PC-3 (cell line): ENCODE measurements at places on chromosomes 5 and 9. TPM values are rescaled to one million over a fixed set of nuclear protein-coding genes. Genes with fewer than 3 reads are reported as not detected.
A peak's percentile ranks its signal among the peaks of the same experiment; 100 is the strongest.

GRCh38 chr9:134971696-134972095 lies 54.0 kb upstream of the FCN1 start:
- H3K27ac ChIP-seq, result no peak overlapping the region
- no peaks in the 10 kb centered on the region for H3K27me3 ChIP-seq
- H3K36me3 ChIP-seq, result no peaks in the 10 kb centered on the region

DNA sequence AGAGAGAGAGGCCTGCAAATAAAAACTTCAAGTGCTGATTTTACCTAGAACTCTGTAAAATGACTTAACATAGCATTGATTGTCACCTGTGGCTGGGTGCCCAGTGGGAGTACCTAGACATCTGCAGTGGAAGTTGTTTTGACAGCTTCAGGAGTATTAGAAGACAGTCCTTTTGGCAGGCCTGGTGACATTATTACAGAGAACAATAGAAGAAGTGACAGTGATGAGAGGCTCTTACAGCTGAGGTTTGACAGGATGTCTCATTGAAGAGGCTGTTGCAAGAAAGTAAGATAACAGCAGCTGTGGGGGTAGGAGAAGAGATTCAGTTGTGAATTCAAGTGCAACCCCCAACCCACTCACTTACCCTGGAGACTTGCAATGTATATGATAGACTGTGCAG lies 27.9 kb upstream of the MUSK start:
- H3K4me3 ChIP-seq, result peak overlapping the region; percentile 58
- peaks cover 15% of the 10 kb centered on the region for H3K36me3 ChIP-seq
- DNase-seq, result peak; percentile 58
- peaks cover 39% of the 10 kb centered on the region for H3K4me1 ChIP-seq
- H3K27ac ChIP-seq, result peak overlapping the region; percentile 96
- no peaks in the 10 kb centered on the region for H3K27me3 ChIP-seq

- no peaks in the 10 kb centered on the region for H3K4me1 ChIP-seq
- no peaks in the 10 kb centered on the region for H3K36me3 ChIP-seq
- H3K27me3 ChIP-seq, result no peaks in the 10 kb centered on the region
- H3K27ac ChIP-seq, result no peak overlapping the region
Observed at GRCh38 chr5:68216245-68217046, 890 bp downstream of the PIK3R1 start.

DNA sequence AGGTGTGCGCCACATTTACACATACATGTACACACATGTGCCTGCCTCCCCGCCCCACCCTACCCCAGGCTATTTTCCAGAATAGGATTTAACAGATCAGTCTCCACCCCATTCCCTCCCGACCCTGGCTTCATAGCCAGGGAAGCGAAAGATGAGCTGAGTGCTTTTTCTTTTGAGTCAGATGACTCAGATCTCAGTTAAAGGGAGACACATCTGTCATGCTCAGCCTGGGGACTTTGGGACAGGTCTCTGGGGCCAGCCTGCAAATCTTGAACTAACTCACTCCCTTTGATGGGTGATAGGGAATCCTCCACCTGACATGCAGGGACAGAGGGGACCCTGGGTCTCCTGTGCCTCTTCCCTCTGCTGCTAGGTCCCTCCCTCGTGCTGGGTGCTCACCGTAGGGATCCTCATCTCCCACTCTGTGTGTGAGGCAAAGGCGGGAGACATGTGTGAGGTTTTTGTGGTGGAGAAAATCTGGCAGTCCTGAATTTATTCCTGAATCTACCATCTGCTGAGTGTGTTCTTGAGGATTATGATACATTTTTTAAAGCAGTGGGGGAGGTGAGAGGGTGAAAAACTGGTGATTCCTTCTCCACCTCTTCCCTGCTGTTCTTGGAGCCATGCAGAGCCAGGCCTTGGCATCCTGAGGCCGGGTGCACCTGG lies 37.7 kb downstream of the NEUROG1 start:
- H3K36me3 ChIP-seq, result no peaks in the 10 kb centered on the region
- H3K27ac ChIP-seq, result peak overlapping the region; percentile 34; the same call in 1 of the 2 replicates
- peak; percentile 47 for DNase-seq
- H3K4me1 ChIP-seq, result peaks cover 33% of the 10 kb centered on the region

DNA sequence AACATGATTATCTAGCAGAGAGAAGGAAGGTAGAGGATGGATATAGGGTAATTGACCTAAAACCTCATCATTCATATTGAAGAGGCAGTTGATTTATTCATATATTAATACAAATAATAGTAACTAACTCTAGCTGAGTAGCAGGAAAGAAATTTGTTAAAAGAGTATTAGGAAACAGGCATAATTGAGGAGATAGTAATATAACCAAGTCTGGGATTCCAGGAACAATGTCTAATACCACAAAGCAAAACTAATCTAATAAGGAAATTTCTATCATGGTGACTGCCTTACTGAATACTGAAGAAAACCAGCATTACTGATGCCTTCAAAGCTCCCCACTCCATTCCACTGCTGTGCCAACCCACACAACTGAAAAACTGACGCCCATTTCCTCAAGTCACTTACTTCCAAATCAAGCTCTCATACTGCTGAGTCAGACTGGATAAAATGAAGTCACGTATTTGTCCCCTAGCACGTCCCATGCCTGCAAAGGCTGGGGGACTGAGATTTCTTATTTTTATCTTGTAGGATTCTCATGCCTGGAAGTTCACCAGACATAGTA lies 153.9 kb downstream of the SMC2 start:
- H3K4me1 ChIP-seq, result no peaks in the 10 kb centered on the region
- H3K27me3 ChIP-seq, result no peaks in the 10 kb centered on the region
- H3K27ac ChIP-seq, result no peak overlapping the region
- no peak for DNase-seq
- no peaks in the 10 kb centered on the region for H3K36me3 ChIP-seq

The MYORG gene
- 3.4 and 4.7 TPM in 2 replicates for total RNA-seq

GRCh38 chr9:81303658-81304057 lies 385.7 kb downstream of the TLE1 start:
- H3K4me1 ChIP-seq, result no peaks in the 10 kb centered on the region; the same call in 1 of the 2 replicates
- H3K27me3 ChIP-seq, result no peaks in the 10 kb centered on the region
- no peaks in the 10 kb centered on the region for H3K36me3 ChIP-seq
- H3K27ac ChIP-seq, result 0 out of 2 replicates have a peak overlapping the region, but pooled peaks have one; percentile 6
- H3K4me3 ChIP-seq, result no peak overlapping the region

GRCh38 chr5:133377736-133378135 lies 234.6 kb downstream of the FSTL4 start:
- H3K27me3 ChIP-seq, result no peaks in the 10 kb centered on the region
- no peaks in the 10 kb centered on the region for H3K36me3 ChIP-seq
- no peak overlapping the region for H3K27ac ChIP-seq
- no peaks in the 10 kb centered on the region for H3K4me1 ChIP-seq
- no peak for DNase-seq
- no peak overlapping the region for H3K4me3 ChIP-seq

- peaks cover 3% of the 10 kb centered on the region; the same call in 1 of the 2 replicates for H3K4me1 ChIP-seq
- 0 out of 2 replicates have a peak, but pooled peaks cover 8% of the 10 kb centered on the region for H3K27me3 ChIP-seq
- H3K27ac ChIP-seq, result no peak overlapping the region
- H3K4me3 ChIP-seq, result no peak overlapping the region
- no peaks in the 10 kb centered on the region for H3K36me3 ChIP-seq
- no peak for DNase-seq
Observed at GRCh38 chr9:84174486-84174885, 166.1 kb downstream of the SLC28A3 start.

DNA sequence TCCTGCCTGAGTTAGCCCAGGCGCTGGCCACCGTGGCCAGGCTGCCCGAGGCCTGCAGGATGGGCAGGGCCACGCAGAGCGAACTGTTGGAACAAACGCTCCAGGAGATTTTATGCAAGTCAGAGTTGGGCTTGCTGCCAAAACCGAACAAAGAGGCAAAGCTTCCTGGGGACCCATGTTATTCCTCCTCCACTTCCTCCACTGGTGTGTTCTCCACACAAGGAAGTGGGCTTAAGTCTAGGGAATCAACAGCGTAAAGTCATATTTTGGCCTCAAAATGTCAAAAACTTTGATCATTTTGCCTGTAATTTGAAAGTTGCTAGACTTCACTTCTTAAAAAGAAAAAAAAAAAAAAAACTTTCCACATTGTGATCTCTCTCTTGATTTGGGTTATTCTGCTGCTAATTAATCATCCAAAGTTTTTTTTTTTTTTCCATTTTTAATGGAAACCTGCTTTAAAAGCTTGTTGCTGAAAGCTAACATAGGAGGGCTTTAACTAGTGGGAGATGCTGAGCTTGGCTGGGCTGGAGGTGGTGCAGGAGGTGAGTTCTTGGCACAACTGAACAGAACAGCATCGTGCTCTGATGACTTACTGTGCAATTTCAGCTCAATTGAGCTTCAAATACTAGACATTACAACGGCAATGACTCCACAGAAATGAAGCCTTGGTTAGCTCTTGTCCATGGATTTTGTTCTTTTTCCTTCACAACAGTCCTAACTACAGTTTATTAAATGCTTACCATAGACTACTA lies 73.0 kb downstream of the PTPDC1 start:
- no peaks in the 10 kb centered on the region for H3K27me3 ChIP-seq
- H3K4me3 ChIP-seq, result no peak overlapping the region
- peak; percentile 38 for DNase-seq
- no peaks in the 10 kb centered on the region for H3K36me3 ChIP-seq
- H3K27ac ChIP-seq, result no peak overlapping the region
- H3K4me1 ChIP-seq, result peaks cover 10% of the 10 kb centered on the region; the same call in 1 of the 2 replicates

The HSPB3 gene
- total RNA-seq, result not detected in 2 replicates

The TMEM38B gene
- total RNA-seq, result 13.3 and 16.0 TPM in 2 replicates

The SLC22A4 gene
- total RNA-seq, result 2.2 and 3.4 TPM in 2 replicates

The OSMR gene
- 13.7 and 20.3 TPM in 2 replicates for total RNA-seq

The HEMGN gene
- total RNA-seq, result not detected in 2 replicates

The ECM2 gene
- total RNA-seq, result 0.29 TPM in 1 of 2 replicates, not detected in the other
